ENCODE measurements at places on chromosomes 12 and 14.

- no peak for DNase-seq
Observed at GRCh38 chr14:100692859-100693558, 33.7 kb upstream of the DLK1 start.

GRCh38 chr12:92989715-92990484 lies 60.8 kb upstream of the EEA1 start:
- DNase-seq, result no peak

- no peak for DNase-seq
Observed at GRCh38 chr14:75626863-75627262, 33.8 kb downstream of the ERG28 start.

- no peak for DNase-seq
Observed at GRCh38 chr12:45182511-45182910, 33.4 kb upstream of the ANO6 start.

GRCh38 chr14:32728976-32729375 lies 209.7 kb upstream of the NPAS3 start:
- no peak for DNase-seq

- no peak for DNase-seq
Observed at GRCh38 chr12:45473636-45474035, 255.9 kb upstream of the ARID2 start.

DNA sequence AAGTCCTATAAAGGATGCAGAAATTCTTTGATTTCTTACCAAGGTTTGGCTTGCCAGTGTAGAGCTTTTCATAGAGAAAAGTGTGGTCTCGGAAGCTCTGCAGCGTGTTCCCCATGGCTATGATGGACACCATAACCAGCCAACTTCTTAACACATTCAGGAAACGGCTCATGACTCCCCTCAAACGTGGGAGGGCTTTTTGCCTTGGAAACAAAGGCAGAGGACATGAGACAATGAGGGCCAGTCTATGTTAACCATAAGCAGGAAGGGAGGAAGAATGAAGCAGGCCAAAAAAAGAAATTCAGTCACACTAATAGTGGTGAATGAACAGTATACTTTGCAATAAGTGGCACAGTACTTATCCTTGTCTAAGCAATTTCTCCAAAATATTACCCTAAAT lies 3.3 kb downstream of the ERG28 start:
- DNase-seq, result no peak

GRCh38 chr14:71237556-71237955 lies 330.3 kb downstream of the PCNX1 start:
- no peak for DNase-seq

DNA sequence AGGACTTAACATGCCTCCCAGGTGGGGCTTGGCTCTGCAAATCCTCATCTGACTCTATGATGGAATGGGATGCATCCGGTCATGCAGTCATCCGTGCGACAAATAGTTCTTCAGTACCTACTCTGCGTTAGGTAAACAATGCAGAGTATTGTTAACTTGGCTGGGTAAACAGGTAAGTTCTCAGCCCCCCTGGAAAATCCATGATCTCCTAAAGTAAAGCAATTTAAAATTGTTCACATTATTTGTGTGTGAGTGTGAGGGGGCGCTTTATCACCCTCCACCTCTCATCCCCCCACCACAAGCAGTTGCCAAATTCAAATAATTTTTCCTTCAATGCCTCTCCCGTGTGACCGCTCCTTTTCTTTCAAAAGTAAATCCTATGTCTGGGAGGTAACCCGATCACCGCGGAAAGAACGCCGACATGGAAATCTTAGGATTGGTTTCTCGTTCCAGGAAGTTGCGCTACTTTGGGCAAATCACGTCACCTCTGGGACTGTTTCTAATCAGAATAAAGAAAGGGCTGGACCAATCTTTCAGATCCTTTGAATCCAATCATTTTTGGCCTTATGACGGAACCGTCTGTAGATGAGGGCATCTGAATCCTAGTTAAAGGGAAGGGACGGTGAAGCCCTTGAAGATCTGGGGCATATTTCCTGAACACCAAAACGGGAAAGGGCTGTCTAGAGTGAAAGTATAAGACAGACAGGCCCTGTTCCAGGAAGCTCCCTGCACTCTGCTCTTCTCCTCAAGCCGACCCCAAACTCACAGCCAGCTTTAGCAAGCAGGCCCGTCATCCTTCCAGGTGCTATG lies 44.0 kb upstream of the SINHCAF start:
- DNase-seq, result no peak

GRCh38 chr12:4153343-4153892 lies 120.1 kb upstream of the CCND2 start:
- DNase-seq, result peak; percentile 35

DNA sequence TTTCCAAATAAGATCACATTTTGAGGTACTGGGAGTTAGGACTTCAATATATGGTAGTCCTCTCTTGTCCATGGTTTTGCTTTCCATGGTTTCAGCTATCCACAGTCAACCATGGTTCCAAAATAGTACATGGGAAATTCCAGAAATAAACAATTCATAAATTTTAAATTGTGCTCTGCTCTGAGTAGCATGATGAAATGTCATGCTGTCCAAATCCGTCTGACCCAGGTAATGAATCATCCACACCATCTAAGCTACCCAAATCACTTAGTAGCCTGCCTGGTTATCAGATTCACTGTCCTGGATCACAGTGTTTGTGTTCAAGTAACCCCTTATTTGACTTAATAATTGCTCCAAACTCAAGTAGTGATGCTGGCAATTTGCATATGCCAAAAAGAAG lies 197.9 kb downstream of the TMTC3 start:
- no peak for DNase-seq

DNA sequence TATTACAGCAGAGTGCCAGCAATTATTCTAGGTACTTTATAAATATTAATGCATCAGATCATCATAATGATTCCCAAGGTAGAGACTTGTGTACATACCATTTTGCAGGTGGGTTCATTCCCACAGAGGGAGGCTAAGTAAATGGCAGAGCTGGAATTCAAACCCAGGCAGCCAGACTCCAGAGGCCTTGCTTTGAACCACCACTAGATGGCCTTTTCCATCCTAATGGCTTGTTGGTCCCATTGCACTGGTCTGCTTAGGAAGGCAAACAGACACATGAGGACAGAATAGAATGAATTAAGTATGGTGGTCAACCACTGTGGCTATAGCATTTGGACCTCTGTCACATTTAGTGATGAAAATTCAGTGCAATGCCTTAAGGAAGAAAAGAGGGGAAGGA lies 158.7 kb downstream of the METTL25 start:
- no peak for DNase-seq

DNA sequence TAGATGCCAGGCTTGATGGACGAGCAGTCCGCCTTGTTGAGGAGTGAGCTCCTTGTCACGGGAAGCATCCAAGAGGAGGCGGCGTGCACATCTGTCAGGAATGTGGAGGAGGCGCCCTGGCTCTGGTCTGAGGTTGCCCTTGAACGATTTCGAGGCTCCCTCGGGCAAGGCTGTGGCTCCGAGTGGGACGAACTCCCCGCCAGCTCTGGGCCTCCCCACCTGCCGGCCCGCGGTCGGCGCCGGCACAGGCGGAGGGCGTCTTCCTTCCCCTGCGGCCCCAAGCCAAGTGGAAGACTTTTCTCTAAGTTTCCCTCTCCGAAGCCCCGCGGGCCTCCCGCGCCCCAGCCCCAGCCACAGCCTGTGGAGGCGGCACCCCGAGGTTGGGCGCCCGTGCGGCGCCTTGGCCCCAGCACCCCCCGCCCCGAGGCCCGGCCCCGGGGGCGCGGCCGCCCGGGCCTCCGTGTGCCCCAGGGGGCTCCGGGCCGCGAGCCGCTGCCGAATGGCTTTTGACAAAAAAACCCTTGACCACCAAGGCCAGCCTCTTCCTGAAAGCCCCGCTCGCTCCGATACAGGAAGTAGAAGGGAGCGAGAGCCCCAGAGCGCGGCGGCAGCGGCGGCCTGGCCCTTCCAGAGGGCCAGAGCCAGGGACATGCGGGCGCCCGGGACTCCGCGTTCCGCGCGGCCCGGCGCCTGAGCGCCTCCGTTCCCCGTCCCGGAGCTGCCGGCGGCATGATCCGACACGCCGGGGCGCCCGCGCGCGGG lies at the start of gene RIN3:
Gene RIN3 (plus strand): TSS at position 578 of the 762 bp plus-strand sequence. CDS start 152 bp downstream, at position 730.
- DNase-seq, result no peak

GRCh38 chr14:48955857-48956256 lies 630.3 kb downstream of the RPS29 start:
- DNase-seq, result no peak

- DNase-seq, result no peak
Observed at GRCh38 chr12:6751767-6752166, 1.2 kb downstream of the MLF2 start.

- DNase-seq, result no peak
Observed at GRCh38 chr14:63726499-63726898, 1.4 kb downstream of the SGPP1 start.

DNA sequence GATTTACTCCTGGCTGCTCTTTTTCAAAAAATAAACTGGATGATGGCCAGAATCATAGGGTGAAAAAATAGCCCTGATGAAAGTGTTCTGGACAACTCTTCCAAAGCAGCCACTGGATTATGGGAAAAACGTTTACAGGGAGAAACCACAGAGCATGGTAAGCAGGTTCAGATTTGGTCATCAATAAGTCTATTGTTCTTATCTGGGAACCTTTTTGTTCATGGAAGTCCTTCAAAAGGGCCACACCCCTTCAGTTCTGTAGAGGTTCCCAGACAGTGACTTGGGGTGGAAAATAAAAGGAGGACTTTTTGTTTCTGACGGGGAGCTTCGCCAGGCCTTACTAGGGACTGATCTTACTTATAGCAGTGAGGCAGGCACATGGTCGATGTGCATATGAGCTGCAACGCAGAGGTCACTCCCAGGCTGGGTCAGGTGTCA lies 117.4 kb upstream of the SLC38A2 start:
- DNase-seq, result no peak

- no peak for DNase-seq
Observed at GRCh38 chr14:105933238-105933637, 406.9 kb downstream of the TMEM121 start.

- peak; percentile 14 for DNase-seq
Observed at GRCh38 chr12:10749700-10750384, 26.7 kb upstream of the YBX3 start.

DNA sequence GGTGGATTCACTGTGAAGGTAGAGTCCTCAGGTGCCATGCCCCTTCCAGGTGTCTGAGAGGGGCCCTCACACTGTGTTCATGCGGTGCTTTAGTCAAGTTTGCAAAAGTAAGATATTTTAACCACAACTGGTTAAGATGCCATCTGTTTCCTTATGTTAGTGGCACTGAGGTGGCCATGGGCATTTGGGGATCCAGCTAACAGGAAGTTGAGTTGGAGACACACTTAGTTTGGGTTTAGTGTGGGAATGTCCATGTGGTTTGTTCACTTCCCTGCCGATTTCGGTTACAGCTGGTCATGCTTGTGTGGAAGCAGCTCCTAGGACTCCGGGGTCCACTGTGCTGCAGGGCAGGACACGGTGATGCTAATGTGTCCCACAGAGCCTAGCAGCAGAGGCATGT lies 17.3 kb upstream of the ABHD12B start:
- DNase-seq, result no peak

DNA sequence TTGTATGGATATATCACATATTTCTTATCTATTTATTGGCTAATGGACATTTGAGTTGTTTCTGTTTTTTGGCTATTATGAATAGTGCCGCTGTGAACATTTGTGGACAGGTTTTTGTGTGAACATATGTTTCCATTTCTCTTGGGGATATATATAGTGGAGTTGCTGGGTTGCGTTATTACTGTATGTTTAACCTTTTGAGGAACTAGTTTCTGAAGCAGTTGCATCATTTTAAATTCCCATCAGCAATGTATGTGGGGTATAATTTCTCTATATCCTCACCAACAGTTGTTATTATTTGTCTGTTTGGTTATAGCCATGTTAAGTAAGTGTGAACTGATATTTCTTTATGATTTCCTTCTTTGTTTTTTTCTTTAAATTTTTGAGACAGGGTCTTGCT lies 10.7 kb downstream of the TCTN2 start:
- DNase-seq, result no peak

- DNase-seq, result no peak
Observed at GRCh38 chr12:79624378-79624777, 66.4 kb downstream of the PAWR start.

DNA sequence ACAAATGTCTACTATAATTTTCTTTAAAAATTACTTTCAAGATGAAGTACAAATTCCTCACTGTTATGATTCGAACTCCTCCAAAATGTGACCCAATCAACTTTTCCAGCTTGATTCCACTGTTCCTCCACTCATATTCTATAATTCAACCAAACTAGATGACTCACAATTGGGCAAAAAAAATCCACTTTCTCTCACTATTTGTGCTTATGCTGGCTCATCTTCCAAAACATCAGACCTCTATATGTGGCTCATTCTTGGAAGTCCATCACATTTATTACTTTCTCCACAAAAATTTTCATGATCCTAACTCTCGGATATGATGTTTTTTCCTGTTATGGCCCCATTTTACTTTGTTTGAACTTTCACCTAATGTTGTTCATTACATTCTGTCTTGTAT lies 26.9 kb upstream of the RXYLT1 start:
- no peak for DNase-seq

- DNase-seq, result no peak
Observed at GRCh38 chr14:53951243-53951626, 5.4 kb downstream of the BMP4 start.

All from stimulated activated CD8-positive, alpha-beta memory T cell treated with anti-CD3 and anti-CD28 coated beads, Interleukin-7, amount 100 ng/mL, for 24 hours (primary cell).